ENCODE measurements at places on chromosomes 3 and 15. TPM values are rescaled to one million over a fixed set of nuclear protein-coding genes. Genes with fewer than 3 reads are reported as not detected.

ITPKA gene
- total RNA-seq = 0.36 TPM

- H3K4me3 ChIP-seq = no peak overlapping the region
- no peaks in the 10 kb centered on the region for H3K4me1 ChIP-seq
- H3K27me3 ChIP-seq = no peaks in the 10 kb centered on the region
- H3K27ac ChIP-seq = no peak overlapping the region
- no peak for DNase-seq
- peaks cover 1% of the 10 kb centered on the region for H3K36me3 ChIP-seq
These were observed 62.1 kb downstream of the RASGRF1 start for GRCh38 chr15:79028411-79028964.

DNA sequence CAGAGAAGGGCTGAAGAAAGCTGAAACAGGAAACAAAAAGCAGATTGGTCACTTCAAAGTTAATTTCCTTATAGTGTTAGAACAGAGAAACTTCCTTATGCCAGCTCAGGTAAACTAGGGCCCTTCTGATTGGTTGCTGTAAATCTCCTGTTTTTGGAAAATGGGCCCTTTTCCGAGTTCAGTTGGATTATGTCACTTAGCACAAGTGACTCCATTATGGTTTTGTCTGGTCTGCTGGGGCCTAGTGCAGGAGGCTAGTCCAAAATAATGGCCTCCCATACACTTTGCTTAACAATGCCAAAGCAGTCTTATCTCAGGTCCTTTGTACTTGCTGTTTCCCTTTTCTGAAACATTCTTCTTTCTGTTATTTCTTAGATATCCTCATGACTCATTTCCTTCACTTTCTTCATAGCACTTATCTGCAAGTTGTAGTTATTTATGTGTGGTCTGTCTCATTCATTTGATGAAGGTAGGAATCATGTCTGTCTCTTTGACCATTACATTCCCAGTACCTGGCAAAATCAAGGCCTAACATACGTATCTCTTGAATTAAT lies 7.7 kb upstream of the DCP1A start:
- H3K36me3 ChIP-seq = no peaks in the 10 kb centered on the region
- H3K27me3 ChIP-seq = peaks cover 2% of the 10 kb centered on the region
- no peak overlapping the region for H3K27ac ChIP-seq
- H3K4me1 ChIP-seq = no peaks in the 10 kb centered on the region
- no peak for DNase-seq

DNA sequence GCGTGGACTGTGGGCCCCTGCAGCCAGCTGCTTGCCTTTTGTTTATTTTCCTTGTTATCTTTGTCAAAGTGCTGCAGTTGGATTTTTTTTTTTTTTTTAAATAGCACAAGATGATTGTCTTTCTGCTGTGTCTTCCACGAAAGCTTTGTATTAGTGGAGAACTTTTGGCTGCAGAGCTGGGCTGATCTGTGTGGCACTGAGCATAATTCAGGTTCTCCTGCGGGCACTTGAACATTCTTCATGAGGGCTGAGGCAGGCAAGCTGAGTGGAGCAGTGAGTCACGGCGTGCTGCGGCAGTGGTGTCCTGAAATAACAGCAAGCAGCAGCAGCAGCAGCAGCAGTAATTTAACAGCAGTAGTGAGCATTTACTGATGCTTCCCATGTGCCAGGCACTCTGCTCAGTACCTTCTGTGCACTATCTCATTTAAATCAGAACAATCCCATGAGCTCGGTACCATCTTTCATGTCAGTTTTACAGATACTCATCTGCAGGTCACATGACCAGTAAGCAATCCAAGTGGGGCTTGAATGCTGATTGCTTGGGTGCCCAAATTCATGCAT lies 45.8 kb downstream of the MITF start:
- no peaks in the 10 kb centered on the region for H3K27me3 ChIP-seq
- H3K36me3 ChIP-seq = no peaks in the 10 kb centered on the region
- no peak for DNase-seq
- peak overlapping the region; percentile 92 for H3K27ac ChIP-seq
- H3K4me1 ChIP-seq = peaks cover 39% of the 10 kb centered on the region

All from chondrocyte (in vitro differentiated cells).